Hair follicle dermal papilla cell (primary cell): ENCODE measurements at places on chromosomes 4 and X. TPM values are rescaled to one million over a fixed set of nuclear protein-coding genes. Genes with fewer than 3 reads are reported as not detected.

GASK1B gene
- 37.8 and 52.7 TPM in 2 replicates for total RNA-seq

F11 gene
- total RNA-seq: not detected in 2 replicates

TEC gene
- 1.6 and 2.4 TPM in 2 replicates for total RNA-seq

CYLC1 gene
- not detected in 2 replicates for total RNA-seq

ARAP2 gene
- total RNA-seq: 6.7 and 7.0 TPM in 2 replicates

BTK gene
- not detected in 2 replicates for total RNA-seq

TCEAL7 gene
- 21.3 and 23.6 TPM in 2 replicates for total RNA-seq

HSPA4L gene
- 4.3 and 4.9 TPM in 2 replicates for total RNA-seq

AADAT gene
- 6.1 and 8.9 TPM in 2 replicates for total RNA-seq

FUNDC1 gene
- total RNA-seq: 9.4 and 12.0 TPM in 2 replicates

DCAF8L2 gene
- not detected in 2 replicates for total RNA-seq

USP51 gene
- total RNA-seq: 3.4 and 3.6 TPM in 2 replicates

PABPC5 gene
- 3.4 and 4.1 TPM in 2 replicates for total RNA-seq

PSAPL1 gene
- total RNA-seq: not detected in 2 replicates

MFAP3L gene
- total RNA-seq: 5.6 and 6.5 TPM in 2 replicates
